ENCODE measurements at places on chromosomes 12 and 14.

GRCh38 chr14:103434868-103435442 is 49.7 kb downstream of the MARK3 start:
- no peak for DNase-seq

GRCh38 chr12:21221072-21221471 is 90.1 kb downstream of the SLCO1B1 start:
- DNase-seq = no peak

DNA sequence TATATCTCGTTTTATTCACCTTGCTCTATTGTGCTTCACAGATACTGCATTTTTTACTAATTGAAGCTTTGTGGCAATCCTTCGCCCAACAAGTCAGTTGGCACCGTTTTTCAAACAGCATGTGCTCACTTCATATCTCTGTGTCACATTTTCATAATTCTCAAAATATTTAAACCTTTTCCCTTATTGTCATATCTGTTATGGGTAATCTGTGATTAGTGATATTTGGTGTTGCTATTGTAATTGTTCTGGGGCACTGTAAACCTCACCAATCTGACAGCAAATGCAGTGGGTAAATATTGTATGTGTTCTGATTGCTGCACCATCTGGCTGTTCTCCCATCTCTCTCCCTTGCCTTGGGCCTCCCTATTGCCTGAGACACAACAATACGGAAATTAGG is 191.3 kb downstream of the BTG1 start:
- no peak for DNase-seq

DNA sequence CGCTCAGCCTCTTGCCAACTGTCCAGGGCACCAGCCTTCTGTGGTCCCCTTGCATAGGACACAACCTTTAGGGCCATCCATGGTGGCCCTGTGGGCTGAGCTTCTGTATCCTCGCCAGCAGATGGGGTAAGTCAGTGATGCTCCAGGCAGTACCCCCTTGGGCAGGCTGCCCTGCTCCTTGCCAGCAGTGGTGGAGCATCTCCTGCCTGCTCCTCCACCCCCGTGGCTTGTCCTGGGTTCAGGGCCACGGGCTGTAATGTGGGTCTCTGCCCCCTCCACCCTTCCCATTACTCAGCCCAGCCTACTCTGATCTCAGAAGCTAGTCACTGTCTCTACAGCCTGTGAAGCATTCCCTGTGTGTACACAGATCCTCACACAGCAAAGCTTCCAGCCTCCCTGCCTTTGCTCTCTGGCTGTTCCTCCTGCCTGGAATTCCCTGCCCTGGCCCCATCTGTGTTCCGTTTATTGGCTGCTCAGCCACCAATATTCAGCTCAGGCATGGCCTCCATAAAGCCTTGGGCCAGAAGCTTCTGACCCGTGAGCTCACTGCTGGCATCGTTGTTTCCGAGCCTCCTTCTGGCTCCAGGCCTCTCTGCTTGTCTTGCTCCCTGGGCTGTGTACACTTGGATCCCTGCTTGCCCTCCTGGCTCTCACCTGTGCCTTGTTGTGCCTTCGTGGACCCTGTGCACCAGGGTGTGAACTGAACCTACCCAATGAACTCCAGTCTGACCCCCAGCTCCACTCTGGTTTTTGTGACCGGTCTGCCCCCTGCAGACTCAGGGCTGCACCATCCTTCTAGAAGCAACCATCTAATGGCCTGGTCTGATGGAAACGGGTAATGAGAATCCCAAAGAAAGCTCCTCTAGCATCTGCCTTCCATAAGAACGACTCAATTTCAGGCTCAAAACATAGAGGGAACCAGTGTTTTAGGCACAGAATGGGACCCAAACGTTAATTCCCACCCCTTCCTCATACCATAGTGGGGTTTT is 177.0 kb upstream of the PRMT8 start:
- DNase-seq = peak; percentile 44

DNA sequence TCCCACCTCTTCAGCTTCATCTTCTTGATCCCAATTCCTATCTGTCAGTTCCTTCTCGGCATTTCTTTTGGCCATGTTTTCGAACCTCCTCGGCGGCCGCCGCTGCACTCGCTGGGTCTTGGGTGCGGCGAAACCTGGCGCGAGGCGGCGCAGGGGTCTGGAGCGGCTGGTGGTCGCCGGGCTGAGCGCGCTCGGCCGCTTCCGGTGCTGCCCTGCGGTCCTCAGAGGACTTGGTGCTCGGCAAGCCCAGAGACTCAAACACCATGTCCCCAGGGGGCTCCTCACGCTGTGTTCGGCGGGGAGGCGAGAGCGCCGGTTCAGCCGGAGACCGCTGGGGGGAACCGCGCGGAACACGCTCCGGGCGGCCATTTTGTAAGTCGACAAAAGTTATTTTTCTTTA is 51.8 kb downstream of the PPP1R36 start:
- no peak for DNase-seq

- no peak for DNase-seq
These were observed 5.0 kb downstream of the BDKRB1 start for GRCh38 chr14:96261053-96261452.

DNA sequence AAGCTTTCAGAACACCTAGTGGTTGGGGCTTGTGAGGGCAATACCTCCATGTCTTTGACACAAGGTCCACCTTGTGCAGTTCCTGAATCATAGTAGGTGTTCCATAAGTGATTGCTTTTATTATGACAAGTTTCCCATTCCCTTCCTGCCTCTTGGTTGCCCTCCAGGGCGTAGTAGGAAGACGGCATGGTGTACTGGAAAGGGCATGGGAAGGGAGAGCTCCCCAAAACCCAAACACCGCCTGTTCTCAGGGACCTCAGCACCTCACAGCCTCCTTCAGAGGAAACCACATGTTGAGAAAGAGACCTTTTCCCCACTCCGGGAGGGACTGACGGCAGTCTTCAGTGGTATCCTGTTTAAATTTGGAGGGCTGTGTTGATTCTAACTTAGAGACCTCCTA is 21.1 kb downstream of the EVL start:
- no peak for DNase-seq

DNA sequence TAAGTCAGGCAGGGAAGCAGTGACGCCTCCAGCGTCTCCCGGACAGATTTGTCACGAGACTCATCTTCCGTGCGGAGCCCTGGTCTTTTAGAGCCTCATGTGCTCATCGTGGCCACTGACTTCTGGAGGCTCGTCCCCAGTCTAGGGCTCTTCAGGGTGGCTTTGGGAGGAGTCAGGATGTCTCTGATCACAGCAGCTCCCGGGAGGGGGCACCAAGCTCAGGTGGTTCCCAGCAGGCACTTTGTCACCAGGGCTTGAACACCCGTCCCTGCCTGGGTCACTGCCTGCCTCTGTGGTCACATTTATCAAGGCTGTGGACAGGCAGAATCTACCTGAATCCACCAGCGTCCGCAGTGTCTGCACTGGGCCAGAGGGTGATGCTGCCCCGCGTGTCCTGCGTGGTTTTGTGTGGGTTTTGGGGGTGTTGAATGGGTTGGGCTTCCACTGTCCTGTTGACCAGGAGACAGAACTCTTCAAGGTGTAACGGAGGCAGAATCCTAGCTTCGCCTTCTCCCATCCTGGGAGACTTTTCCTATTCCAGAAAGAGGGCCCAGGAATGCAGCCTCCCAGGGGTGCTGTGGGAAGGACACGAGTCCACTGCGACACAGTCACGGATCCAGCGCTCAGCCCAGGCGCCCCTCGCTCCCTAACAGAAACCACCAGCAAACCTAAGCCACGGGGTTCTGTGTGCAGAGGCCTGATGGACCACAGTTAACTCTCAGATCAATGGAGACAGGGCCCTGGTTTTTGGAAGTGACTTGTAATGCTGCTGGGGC is 132.3 kb downstream of the ADGRD1 start:
- no peak for DNase-seq

- DNase-seq = no peak
These were observed 42.9 kb downstream of the TRIP11 start for GRCh38 chr14:91996948-91997371.

- DNase-seq = peak; percentile 83
These were observed 33.8 kb upstream of the SMUG1 start for GRCh38 chr12:54222609-54223008.

DNA sequence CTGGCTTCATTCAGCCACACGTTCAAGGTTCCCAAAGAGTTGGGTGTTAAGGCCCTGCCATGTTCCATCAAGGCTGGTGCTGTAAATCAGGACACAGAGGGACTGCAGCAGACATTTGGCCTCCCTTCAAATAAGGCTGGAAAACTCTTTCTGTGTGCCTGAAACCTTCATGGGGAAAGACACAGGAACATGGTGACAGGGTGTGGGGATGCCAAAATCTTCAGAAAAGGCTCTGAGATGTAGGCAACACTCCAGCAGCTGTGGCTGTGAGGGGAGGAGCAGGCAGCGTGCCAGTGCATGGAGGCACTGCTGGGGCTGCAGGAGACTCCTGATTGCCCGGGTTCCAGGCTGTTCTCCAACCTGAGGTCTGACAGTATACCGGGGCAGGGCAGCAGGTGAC is 15.0 kb downstream of the POMT2 start:
- DNase-seq = no peak

DNA sequence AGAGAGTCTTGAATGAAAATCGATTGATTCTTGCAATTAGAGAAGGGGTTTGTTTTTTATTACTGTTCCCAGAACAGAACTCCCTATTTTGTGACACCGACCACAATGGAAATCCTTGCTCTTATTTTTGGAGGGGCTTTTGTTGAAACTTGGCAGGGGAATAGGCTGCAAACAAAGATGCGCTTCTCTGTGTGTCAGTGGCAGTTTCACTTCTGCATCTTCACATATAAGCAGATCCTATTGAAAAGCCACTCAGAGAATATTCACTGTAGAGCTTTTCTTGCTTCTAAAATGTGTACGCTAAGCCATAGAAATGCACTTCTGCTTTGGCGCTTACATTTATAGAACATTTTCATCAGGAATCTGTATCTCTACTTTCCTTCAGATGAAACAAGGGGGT is 1822.4 kb upstream of the SEL1L start:
- no peak for DNase-seq

DNA sequence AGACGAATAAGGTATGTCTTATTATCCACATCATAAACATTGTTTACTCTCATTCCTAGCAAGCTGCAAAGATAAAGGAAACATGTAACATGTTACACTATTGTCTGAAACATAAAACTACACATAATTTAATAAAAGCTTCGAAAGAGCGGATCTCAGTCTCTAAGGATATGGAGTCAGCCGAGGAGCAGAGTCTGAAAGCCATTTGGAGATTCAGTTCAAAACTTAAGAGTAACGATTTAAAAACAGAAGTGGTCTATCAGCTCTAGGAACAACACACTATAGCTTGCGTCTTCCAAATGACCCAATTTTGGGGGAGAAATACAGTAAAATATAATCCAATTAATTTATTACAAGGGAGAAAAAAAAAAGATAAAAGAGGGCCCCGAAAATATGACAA is 775 bp downstream of the NEMF start:
- DNase-seq = no peak

- DNase-seq = peak; percentile 61
These were observed 34.9 kb upstream of the SPTSSA start for GRCh38 chr14:34496679-34497513.

- no peak for DNase-seq
These were observed 20.8 kb downstream of the SLC8B1 start for GRCh38 chr12:113314121-113314529.

GRCh38 chr14:21233457-21234076 is 35.7 kb downstream of the HNRNPC start:
- DNase-seq = no peak
